ENCODE measurements at places on chromosomes 4 and X. TPM values are rescaled to one million over a fixed set of nuclear protein-coding genes. Genes with fewer than 3 reads are reported as not detected.

Gene GPAT3
- 1.8 TPM for total RNA-seq

Gene KCNIP4
- not detected for total RNA-seq

Gene IQCM
- total RNA-seq = 0.15 TPM

DNA sequence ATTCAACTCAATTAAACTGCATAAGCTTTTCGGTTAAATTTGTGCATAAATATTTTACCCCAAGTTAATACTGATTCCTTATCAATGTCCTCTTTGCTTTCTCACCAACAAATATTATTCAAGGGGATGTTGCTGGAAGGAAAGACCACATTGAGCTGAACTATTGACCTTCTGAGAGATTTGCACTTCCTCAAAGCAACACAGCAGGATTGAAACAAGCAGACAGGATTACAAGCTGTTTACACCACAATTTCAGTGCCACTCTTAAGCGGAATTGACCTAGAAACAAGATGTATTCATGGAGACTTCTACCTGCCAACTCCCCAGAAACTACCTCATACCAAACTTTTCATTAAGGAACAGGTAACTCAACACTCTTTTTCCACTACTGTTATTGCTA lies 96.5 kb upstream of the DUSP21 start:
- no peak for DNase-seq

GRCh38 chrX:19695884-19696283 lies 180.6 kb upstream of the MAP3K15 start:
- DNase-seq = no peak

- peak; percentile 59 for DNase-seq
Measured at GRCh38 chrX:107355533-107355932, 93.9 kb upstream of the FRMPD3 start.
